ENCODE measurements at places on chromosomes 2 and 18.
A peak's percentile ranks its signal among the peaks of the same experiment; 100 is the strongest.

DNA sequence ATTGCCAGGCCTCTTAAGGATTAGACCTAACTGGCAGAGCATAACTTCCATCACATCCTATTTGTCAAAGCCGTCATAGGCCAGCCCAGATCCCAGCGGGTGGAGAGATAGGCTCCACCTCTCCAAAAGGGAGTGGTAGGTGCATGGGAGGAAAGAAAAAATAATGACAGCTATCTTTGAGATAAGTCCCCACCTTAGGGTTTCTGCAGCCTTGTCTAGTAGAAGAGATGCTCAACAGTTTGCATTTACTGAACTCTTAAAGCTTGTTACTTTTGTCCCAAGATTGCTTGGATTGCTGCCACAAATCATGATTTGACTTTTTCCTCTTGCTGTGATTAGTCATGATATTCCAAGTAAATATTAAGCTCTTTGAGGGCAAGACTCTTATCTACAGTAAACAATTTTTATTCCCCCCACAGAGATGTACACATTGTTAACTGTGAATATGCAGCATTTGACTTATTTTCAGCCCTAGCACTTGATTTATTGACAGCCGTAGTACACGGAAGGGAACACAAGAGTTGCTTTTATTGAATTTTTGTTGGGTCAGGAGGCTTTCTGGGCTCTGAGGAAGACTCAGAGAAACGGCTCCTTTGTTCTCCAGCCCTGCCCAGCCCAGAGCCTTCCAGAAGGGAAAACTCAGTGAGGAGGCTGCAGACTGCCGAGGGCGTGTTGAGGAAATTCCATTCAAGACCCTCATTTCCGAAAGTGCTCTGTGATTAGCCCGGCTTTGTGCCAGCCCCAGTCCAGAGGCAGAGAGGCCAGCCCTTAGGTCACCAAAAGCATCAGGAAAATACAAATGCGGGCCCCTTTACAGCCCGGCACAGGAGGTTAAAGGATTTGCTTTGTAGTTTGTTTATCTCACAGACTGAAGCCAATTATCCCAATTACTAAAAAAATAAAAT, 75.5 kb upstream of the ZNF532 start:
- DNase-seq = no peak

GRCh38 chr18:12883372-12883683, 709 bp downstream of the PTPN2 start:
- DNase-seq = no peak

- no peak for DNase-seq
These were observed 201.5 kb upstream of the ZSWIM2 start for GRCh38 chr2:187050409-187050998.

- DNase-seq = no peak
These were observed 14.7 kb upstream of the MAPRE2 start for GRCh38 chr18:35026407-35027061.

- no peak for DNase-seq
These were observed at the start of gene GNLY for GRCh38 chr2:85694052-85695025. Gene GNLY, plus strand, starts transcription at chr2:85694358. Its CDS starts 61 bp downstream, at chr2:85694419.

GRCh38 chr2:174593574-174594203, 3.9 kb downstream of the WIPF1 start:
- DNase-seq = peak; percentile 48

DNA sequence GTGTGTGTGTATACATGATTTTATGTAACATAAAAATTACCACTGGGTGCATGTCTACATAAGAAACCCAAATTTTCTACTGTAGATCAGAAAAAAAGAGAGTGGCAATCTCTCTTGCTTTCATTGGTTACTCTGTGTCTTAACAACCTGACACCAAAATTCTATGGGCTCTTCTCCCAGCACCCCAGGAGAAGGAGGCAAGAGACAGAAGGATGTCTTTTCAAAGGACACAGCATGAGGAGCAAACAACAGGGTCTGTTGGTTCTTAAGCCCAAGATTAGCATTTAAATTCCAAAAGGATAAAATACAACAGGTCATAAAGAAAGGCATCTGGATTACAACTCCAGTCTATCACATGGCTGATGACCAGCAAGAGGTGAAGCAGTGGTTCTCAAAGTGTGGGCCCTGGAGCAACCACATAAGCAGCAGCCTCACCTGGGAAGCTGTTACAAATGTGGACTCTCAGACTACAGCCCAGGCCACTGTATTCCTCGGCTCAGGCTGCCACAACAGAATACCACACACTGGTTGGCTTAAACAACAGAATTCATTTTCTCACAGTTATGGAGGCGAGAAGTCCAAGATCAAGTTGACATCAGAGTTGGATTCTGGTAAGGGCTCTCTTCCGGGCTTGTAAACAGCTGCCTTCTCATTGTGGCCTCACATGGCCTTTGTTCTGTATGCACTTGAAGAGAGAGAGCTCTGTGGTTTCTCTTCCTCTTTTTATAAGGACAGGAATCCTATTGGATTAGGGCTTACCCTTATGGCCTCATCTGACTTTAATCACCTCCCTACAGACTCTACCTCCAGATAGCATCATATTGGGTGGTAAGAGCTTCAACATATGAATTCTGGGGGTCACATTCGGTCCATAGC, 79.8 kb upstream of the RNF152 start:
- no peak for DNase-seq

DNA sequence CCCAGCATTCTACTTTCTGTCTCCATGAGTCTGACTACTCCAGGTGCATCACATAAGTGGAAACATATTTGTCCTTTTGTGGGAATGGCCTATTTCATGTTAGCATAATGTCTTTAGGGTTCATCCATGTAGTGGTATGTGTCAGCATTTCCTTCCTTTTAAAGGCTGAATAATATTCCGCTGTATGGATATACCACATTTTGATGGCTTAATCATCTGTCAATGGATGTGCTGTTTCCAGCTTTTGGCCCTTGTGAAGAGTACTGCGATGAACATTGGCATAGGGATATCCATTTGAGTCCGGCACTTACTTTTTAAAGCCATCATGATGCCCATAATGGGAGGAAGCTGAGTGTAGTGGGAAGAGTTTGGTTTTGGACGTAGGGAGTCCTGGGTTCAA, 6.4 kb upstream of the ITGB6 start:
- no peak for DNase-seq

DNA sequence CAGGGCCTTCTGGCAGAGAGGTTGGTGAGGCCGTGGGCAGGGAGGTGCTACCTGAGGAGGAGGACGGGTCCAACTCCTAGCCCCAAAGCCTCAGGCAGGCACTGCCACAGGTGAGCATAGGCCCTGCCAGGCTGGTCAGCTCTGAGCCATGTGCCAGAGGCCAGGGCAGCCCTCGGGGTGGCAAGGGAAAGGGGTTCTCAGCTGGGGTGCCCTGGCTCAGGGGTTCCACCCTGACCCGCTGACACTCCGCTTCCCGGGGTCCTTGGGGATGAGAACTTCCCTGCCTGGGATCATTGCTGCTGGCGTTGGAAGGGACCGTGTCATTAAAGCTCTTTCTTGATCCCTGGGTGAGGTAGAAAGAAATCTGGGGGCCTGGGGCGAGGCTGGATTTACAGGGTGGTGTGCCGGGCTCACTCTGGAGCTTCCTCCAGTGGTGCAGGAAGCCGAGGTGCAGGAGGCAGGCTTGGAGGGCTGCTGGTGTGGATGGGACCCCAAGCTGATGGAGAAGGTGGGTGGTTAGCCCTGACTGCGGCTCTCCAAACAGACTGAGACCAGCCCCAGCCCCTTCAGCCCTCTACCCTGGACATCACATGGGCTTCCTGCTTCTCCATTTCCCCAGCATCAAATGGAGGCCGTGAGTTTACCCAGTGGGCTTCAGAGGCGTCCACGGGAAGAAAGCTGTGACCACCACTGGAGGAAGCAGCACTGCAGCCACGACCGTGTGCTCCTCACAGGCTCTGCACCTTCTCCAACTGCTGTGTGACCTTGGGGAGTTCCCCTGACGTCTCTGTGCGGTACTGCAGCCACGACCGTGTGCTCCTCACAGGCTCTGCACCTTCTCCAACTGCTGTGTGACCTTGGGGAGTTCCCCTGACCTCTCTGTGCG, 295.2 kb downstream of the NDUFA10 start:
- DNase-seq = no peak

- no peak for DNase-seq
These were observed 79.5 kb upstream of the GPC1 start for GRCh38 chr2:240355962-240356361.

Data from NCI-H1436 (cell line).